Muscle of leg (tissue), 16 donors: ENCODE measurements at places on chromosomes 4 and X. TPM values are rescaled to one million over a fixed set of nuclear protein-coding genes. Genes with fewer than 3 reads are reported as not detected.

GRCh38 chrX:144295921-144296320 lies 412.1 kb downstream of the UBE2NL start:
- no peaks in the 10 kb centered on the region for H3K27me3 ChIP-seq
- H3K4me3 ChIP-seq = no peak overlapping the region
- H3K36me3 ChIP-seq = no peaks in the 10 kb centered on the region
- no peak overlapping the region for H3K27ac ChIP-seq

DNA sequence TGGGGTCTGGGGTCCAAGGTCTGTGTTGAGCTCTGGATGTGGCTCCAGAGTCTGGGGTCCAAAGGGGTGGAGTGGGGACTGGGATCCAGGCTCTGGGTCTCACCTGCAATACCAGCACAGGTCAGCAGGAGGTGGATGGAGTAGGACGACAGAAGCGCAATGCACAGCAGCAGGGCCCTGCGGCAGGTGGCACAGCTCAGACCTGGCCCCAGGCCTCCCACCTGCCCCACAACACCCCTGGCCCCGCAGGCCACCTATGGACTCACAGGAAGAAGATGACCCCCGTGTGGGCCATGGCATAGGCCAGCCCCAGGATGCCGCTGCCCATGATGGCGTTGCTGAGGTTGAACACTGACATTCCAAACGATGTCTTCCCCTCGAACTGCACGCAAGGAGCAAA lies 3.4 kb downstream of the SLC38A5 start:
- H3K4me1 ChIP-seq = peaks cover 12% of the 10 kb centered on the region
- peaks cover 18% of the 10 kb centered on the region for H3K27me3 ChIP-seq
- H3K36me3 ChIP-seq = no peaks in the 10 kb centered on the region

- H3K27ac ChIP-seq = no peak overlapping the region
- H3K4me1 ChIP-seq = no peaks in the 10 kb centered on the region
- H3K36me3 ChIP-seq = no peaks in the 10 kb centered on the region
- H3K27me3 ChIP-seq = no peaks in the 10 kb centered on the region
These were observed 20.4 kb downstream of the BMP2K start for GRCh38 chr4:78796526-78796925.

GRCh38 chrX:9897761-9898161 lies 69.4 kb upstream of the CLDN34 start:
- H3K27ac ChIP-seq = no peak overlapping the region
- DNase-seq = peak; percentile 49
- no peak overlapping the region for H3K4me3 ChIP-seq
- H3K36me3 ChIP-seq = no peaks in the 10 kb centered on the region
- H3K4me1 ChIP-seq = peaks cover 7% of the 10 kb centered on the region
- peaks cover 37% of the 10 kb centered on the region for H3K27me3 ChIP-seq

DNA sequence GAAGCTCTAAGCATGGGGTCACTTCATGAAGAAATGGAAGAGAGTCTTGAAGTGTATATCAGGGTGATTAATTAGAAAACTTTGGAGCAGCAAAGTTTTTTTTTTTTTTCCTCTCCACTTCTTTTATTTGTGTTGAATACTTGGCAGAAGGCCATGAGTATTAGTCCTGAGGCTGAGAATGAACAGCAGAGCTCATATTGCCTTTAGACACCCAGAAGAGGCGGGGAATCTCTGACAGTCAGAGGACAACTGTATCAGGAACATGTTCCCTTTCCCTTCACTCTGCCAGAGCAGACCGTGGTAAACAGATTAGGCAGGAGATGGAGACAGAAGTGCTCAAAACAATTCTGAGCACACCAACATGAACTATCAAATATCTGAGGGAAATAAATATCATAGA lies 300.9 kb downstream of the FAM47A start:
- DNase-seq = peak; percentile 38
- no peaks in the 10 kb centered on the region for H3K4me1 ChIP-seq
- H3K27ac ChIP-seq = no peak overlapping the region
- no peaks in the 10 kb centered on the region for H3K27me3 ChIP-seq
- no peaks in the 10 kb centered on the region for H3K36me3 ChIP-seq

GRCh38 chr4:153652051-153652784 lies 31.9 kb upstream of the TLR2 start:
- peak; percentile 66 for DNase-seq
- H3K27ac ChIP-seq = peak overlapping the region; percentile 76
- H3K36me3 ChIP-seq = no peaks in the 10 kb centered on the region
- H3K4me3 ChIP-seq = no peak overlapping the region
- H3K4me1 ChIP-seq = peaks cover 2% of the 10 kb centered on the region
- no peaks in the 10 kb centered on the region for H3K27me3 ChIP-seq

DNA sequence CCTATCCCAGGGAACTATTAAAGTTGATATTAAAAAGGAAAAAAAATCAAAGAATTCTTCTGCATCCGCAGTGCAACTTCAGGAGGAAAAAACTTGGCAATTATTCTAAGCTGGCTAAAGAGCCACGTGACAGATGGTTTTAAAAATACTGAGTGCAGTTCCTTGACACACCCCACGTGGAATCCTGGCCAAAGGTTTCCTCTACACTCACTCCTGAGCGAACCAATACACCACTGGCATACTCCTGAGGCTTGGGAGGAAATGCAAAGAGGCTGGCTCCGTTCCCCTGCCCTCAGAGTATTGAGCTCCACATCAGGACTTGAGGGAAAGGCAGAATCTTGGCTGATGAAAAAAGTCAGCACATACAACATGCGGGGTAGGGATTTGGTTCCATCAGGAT lies 133.8 kb upstream of the ATP6AP2 start:
- no peaks in the 10 kb centered on the region for H3K36me3 ChIP-seq
- peaks cover 56% of the 10 kb centered on the region for H3K27me3 ChIP-seq
- H3K27ac ChIP-seq = no peak overlapping the region
- DNase-seq = peak; percentile 39
- peaks cover 6% of the 10 kb centered on the region for H3K4me1 ChIP-seq

DNA sequence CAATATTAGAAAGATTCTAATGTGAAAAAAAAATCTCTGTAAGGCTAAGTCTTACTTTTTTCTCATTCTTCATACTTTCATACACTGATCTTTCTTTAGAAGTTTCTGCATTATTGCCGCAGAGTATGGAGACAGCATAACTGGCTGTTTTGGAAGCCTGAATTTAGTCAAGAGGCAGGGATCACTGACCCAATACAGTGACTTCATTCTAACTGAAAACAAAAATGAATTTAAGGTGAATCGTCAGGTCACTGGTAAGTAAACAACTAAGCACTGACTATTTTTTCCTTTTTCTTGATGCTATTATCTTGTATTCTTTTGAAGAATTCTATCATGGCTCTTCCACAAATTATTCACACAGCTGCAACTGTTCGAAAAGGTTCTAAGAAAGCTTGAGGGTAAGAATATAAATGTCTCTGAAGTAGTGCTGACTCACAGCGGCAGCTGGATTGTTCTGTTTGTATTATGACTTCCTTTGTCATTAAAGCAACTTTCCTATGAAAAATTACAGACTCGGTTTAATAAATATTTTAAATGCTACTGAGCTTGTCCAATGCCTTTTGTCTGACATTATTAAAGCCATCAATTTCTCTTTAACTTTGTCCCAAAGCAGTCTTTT lies 609.3 kb downstream of the FSTL5 start:
- no peaks in the 10 kb centered on the region for H3K27me3 ChIP-seq
- H3K4me1 ChIP-seq = no peaks in the 10 kb centered on the region
- no peak overlapping the region for H3K4me3 ChIP-seq
- DNase-seq = peak; percentile 16
- no peaks in the 10 kb centered on the region for H3K36me3 ChIP-seq
- no peak overlapping the region for H3K27ac ChIP-seq

- no peaks in the 10 kb centered on the region for H3K27me3 ChIP-seq
- DNase-seq = no peak
- no peak overlapping the region for H3K4me3 ChIP-seq
- H3K27ac ChIP-seq = no peak overlapping the region
- H3K4me1 ChIP-seq = peaks cover 8% of the 10 kb centered on the region
- no peaks in the 10 kb centered on the region for H3K36me3 ChIP-seq
These were observed 407.7 kb downstream of the SPRY1 start for GRCh38 chr4:123804196-123804721.

- DNase-seq = peak; percentile 49
- H3K4me3 ChIP-seq = no peak overlapping the region
- no peaks in the 10 kb centered on the region for H3K4me1 ChIP-seq
- H3K27ac ChIP-seq = no peak overlapping the region
- H3K36me3 ChIP-seq = no peaks in the 10 kb centered on the region
These were observed 122.2 kb downstream of the SHROOM4 start for GRCh38 chrX:50691820-50692219.

GRCh38 chrX:68286980-68287379 lies 146.3 kb downstream of the OPHN1 start:
- no peaks in the 10 kb centered on the region for H3K36me3 ChIP-seq
- H3K4me1 ChIP-seq = no peaks in the 10 kb centered on the region

HSPA4L gene
- 11.2 TPM for polyA plus RNA-seq

FHIP1A gene
- 4.2 TPM for polyA plus RNA-seq

SAGE1 gene
- polyA plus RNA-seq = not detected

FAM120C gene
- polyA plus RNA-seq = 6.7 TPM

CT83 gene
- not detected for polyA plus RNA-seq

STPG2 gene
- not detected for polyA plus RNA-seq
